NCI-H446 (cell line): ENCODE measurements at places on chromosomes 7 and 10.
A peak's percentile ranks its signal among the peaks of the same experiment; 100 is the strongest.

DNA sequence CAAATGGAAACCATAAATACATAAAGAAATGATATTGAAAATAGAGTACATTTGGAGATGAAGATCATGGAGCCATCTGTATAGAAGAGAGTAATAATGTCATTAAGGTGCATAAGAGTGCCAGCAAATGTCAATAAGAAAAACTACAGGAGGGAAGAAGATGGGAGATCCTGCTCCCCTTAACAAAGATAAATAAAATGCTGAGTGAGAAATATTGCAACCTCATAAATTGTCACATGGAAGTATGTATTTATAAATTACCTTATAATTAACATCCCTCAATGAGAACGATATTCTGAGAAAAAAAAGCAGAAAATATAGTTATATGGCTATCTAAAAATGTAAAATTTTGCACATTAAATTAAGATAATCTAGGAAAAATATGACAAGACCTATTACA, 155.2 kb upstream of the PRSS1 start:
- no peak for DNase-seq

DNA sequence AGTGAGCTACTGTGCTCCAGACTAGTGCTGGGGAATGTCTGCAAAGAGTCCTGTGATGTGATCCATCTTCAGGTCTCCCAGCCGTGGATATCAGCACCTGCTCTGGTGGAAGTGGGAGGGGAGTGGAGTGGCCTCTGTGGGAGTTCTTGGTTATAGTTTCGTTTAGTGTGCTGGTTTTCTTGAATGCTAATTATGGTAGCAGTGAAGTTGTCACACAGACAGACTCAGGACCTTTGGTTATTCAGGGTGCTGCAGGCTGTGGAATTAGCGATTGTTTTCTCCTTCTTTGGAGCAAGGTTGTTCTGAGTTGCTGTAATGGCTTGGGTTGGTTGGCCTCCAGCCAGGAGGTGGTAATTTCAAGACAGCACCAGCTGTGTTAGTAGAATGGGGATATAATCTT, 132.7 kb upstream of the HGF start:
- no peak for DNase-seq

- peak; percentile 4 for DNase-seq
Observed at GRCh38 chr7:130356121-130356875, 11.7 kb downstream of the CPA5 start.

DNA sequence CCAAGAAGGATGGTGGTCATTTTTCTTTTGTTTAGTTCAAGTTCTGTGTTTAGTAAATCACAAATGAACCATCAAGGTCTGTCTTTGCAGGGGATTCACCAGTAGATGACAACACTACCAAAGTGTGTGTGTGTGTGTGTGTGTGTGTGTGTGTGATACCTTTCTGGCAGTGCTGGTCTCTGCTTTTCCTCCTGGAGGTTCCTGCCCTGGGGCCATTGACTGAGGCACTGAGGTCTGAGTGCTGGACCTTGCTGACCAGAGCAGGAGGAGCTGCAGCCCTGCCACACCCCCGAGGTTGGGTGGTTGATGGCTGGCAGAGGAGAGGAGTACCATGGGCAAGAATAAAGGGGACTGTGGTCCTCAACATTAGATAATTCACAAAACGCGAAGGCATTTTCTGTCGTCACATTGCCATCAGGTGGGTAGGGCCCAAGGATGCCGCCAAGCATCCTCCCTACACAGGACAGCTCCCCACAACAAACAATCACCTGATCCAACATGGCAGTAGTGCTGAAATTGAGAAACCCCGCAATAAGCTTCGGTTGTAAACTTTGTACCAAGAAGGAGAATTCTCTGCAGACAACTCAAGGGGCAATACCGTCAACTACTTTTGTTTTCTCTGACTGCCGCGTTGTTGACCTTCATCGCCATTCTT, 49.5 kb upstream of the PRSS58 start:
- no peak for DNase-seq

- DNase-seq, result no peak
Observed at GRCh38 chr7:142508251-142508650, 241.0 kb upstream of the PRSS1 start.

DNA sequence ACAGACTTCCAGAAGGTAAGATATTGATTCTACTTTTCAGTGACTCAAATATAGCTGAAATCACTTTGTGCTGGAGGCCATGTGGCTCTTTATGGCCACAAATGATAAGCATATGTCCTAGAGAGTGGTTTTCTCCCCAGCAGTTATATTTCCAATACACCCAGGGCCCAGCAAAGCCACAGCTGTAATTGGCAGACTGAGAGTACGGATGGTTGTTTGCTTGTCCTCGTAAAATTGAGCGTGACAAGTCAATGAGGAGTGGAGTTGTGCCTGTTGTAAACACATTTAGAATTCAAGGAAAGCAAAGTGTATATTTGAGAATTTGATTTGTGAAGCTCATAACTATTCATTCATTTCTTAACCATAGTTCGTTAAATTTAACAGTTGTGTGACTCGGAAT, 201.8 kb downstream of the LHFPL3 start:
- no peak for DNase-seq

- DNase-seq, result no peak
Observed at GRCh38 chr10:25072786-25073185, 56.4 kb downstream of the THNSL1 start.

DNA sequence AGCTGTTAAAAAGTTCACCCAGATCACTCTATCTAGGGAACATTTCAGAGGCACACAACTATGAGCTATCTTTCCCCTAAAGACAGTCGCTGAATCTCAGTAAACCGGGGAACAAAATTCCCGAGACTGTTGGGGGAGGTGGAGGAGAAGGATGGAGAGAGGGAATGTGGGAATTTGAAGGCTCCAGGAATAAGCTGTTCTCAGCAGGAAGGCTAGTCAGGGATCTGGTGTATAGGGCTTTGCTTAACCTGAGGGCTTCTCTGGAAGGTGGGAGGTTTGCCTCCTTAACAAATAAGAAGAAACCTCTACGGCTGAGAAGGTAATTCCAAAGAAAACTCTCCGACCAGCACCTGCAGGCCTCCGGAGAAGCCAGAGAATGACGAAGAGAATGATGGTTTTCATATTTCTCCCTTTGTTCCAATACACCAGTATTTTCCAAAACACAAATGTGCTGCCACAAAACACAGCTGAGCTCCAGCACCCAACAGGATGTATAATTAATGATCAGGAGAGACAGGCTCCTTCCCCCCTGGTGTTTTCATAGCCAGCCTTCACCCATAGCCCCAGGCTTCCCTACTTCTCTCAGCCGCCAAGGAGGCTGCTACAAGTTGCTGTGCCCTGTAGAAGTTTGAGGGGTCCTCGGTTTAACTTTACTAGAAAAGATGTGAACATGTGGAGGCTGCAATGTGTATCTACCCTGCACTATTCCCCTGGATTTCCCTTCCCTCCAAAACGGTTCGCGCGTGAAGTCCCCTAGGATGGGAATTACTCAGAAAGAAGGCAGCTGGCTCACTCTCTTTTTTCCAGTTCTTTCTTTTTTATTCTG, 2.0 kb downstream of the KCNMA1 start:
- no peak for DNase-seq

GRCh38 chr10:104085801-104086400, at the start of gene COL17A1:
TSS of gene COL17A1 (minus strand) at chr10:104085880. CDS start at chr10:104080673, 5,207 bp downstream.
- no peak for DNase-seq

- DNase-seq, result no peak
Observed at GRCh38 chr10:44366941-44367630, 17.8 kb downstream of the CXCL12 start.

GRCh38 chr10:56095506-56096225, 265.4 kb downstream of the ZWINT start:
- DNase-seq, result no peak

- no peak for DNase-seq
Observed at GRCh38 chr10:6204063-6204340, 1.3 kb downstream of the PFKFB3 start.

GRCh38 chr7:128219636-128220035, 21.4 kb upstream of the LEP start:
- DNase-seq, result no peak

DNA sequence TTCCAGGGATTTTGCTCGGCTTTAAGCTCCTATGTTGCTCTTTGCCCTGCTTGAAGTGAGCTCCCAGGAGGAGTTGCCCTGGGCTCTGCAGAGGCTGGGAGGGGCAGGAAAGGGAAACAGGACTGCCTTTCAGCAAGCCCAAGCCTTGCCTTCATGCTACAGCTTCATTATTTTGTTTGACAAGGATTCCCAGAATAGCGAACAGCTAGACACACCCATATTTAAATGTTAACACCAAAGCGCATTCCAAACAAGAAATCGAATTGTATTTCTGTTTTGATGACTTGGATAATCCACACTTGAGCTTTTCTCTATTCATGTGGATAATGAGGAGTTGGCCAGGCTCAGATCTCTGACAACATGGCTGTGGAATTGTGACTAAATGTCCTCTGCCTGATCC, 6.3 kb downstream of the KIAA1217 start:
- no peak for DNase-seq

DNA sequence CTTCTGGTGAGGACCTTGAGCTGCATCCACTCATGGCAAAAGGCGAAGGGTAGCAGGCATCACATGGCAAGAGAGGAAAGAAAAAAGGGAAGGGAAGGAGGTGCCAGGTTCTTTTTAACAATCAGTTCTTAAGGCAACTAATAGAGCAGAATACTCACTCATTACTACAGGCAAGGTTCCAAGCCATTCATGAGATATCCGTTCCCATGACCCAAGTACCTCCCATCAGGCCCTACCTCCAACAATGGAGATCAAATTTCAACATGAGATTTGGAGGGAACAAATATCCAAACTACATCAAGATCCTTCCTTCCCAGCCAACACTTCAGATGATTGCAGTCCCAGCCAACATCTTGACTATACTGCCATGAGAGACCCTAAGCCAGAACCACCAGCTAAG, 38.9 kb upstream of the YAE1 start:
- no peak for DNase-seq

GRCh38 chr7:861222-861621, 15.1 kb upstream of the GET4 start:
- DNase-seq, result no peak

DNA sequence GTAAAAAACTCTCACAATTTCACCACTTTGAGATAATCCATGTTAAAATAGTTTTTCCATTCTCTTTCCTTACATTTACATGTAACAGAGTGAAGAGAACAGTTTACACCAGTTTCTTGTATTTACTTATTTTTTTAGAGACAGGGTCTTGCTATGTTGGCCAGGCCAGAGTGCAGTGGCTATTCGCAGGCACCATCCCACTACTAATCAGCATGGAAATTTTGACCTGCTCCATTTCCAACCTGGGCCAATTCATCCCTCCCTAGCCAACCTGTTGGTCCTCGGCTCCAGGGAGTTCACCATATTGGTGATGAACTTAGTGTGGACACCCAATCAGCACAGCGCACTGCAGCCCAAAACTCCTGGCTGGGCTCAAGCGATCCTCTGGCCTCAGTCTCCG, 74.1 kb downstream of the LYZL2 start:
- DNase-seq, result no peak

DNA sequence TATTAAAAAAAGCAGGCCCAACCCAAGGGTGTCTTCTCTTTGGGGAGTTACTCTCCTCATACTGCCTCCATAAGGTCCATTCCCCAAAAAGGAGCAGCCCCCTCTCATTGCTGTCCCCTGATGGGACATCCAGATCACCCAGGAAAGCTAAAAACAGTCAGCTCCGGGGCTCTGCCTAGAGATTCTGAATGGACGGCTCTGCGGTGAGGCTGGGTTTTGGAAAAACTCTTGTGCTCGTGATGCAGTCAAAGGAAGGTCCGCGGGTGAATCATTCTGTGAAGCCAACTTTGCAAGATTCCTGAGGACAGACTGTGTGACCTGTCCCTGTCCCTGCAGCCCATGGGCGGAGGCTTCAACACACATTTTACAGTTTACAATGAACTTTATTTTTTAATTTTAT, 351.5 kb downstream of the TYW1 start:
- DNase-seq, result no peak

DNA sequence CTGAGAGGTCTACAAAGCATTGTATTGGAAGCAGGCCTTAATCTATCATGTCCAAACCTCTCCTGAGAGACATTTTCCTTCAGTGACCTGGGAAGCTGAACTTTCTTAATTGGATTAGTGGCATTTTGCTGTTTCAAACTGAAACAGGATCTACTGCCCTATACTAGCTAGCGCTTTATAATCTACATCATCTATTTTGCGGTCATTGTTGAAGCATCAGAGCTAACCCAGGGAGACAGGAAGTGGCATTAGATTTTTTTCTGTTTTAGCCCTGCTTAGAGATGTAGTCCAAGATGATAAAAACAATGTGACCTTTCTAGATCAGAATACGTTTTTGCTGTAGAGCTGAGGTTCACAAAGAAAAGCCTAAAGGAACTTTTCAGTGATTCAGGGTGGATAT, 147.4 kb upstream of the AGR3 start:
- no peak for DNase-seq

DNA sequence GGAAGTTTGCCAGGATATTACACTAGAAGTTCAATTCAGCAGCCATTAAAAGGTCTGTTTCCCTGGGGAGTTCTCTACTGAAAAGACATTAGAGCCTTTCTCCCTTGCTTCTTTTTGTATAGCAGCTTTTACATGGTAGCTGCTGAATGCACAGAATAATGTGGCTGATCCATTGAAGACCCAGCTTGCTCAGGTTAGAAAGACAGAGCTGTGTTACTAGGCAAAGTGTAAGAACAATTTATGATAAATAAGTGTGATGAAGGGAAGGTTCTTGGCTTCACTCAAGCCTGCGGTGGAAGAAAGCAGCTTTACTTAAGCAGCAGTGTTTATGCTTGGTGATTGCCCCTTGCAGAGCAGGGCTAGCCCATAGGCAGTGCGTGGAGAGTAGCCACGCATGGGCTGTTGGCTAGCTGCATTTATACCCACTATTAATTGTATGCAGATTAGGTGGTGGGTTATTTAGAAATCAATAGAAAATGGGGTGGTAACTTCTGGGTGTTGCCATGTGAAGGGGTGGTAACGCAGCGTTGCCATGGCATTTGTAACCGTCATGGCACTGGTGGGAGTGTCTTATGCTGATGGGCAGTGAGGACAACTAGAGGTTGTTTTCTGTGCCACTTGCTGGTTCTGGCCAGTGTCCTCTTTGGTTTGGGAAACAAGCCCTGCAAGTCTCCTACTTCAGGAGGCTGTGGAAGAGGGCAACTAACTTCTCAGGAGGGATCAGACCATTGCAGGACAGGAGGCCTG, 942.9 kb downstream of the NRG3 start:
- no peak for DNase-seq

DNA sequence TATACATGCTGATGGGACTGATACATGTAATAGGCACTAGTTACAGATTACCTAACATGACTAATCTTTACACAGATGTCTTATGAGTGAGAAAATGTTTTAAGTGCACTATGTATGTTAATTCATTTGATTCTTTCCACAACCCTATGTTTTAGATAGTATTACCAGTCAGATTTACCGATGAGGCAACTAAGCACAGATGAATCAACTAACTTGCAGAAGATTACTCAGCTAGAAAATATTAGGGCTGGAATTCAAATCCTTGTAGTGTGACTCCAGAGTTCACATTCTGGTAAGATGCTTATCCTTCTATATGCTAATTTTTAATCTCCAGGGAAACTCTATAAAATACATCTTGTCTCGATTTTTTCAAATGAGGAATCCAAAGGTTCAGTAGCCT, 964.9 kb downstream of the REEP3 start:
- DNase-seq, result no peak
